Activated T-cell treated with anti-CD3 and anti-CD28 coated beads, Interleukin-2, amount 50 U/mL, for 1 hour (primary cell): ENCODE measurements at places on chromosomes 1 and 21.
A peak's percentile ranks its signal among the peaks of the same experiment; 100 is the strongest.

GRCh38 chr1:246569248-246570238 lies 3.3 kb downstream of the CNST start:
- DNase-seq, result peak; percentile 39

DNA sequence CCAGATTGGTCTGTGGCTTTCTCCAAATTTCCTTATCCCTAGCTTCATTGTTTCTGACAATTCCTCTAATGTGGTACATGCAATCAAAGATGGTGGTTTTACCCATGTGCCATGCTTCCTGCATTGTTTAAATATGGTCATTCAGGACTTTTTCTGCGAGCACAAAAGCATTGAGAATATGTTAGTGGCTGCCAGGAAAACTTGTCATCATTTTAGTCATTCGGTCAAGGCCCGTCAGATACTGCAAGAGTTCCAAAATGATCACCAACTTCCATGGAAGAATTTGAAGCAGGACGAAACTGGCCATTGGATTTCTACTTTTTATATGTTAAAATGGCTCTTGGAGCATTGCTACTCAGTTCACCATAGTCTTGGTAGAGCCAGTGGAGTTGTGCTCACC lies 3.7 kb downstream of the ZBED6 start:
- DNase-seq, result no peak

GRCh38 chr21:25638660-25639550 lies at the start of gene JAM2:
JAM2 (plus strand) TSS chr21:25639258; CDS start chr21:25639822, 564 bp downstream.
- DNase-seq, result peak; percentile 39

DNA sequence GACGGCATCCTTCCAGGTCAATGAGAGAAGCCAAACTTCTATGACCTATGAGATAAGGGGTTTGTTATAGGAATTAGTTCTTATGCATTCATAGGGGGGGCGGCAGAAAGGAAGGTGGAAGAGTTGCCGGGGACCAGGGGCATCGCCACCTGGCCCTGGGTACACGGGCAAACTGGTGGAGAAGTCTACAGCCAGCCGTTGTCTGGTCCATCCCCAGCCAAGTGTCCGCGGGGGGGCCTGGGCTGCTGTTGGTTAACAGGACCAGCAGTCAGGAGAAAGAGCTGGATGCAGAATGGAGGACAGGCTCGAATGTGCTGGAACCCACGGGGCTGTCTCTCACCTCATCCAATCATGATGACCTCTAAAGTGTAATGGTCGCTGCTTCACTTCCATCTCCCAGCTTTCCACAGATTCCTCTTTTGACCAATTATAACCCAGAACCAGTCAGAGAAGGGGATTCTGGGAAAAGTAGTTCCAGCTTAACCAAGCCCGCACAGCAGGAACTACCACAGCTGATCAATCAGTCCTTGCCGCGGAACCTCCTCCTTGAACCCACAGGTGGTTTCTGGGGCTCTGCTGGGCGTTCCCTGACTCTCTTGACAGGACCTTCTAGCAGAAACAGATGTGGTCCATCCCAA lies 17.8 kb downstream of the TMEM51 start:
- no peak for DNase-seq

DNA sequence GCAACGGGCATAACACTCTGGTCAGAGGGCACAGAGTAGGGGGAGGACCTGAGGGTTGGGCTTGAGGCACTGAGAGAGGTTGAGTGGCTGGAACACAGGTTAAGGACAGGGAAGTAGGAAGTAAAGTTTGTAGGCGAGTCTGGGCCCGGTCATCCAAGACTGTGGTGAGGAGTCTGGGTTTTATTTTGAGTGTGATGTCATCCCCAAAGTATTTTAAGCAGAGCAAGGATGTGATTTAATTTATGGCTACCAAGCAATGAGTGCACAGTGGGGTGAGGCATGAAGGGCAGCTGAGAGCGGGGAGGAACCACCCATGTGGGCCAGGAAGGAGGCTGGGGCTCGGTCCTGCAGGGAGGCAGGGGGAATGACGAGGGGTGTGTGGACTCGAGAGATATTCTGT lies 11.2 kb upstream of the VWA5B1 start:
- no peak for DNase-seq

- no peak for DNase-seq
Observed at GRCh38 chr1:201758499-201759050, 70.4 kb upstream of the IPO9 start.

DNA sequence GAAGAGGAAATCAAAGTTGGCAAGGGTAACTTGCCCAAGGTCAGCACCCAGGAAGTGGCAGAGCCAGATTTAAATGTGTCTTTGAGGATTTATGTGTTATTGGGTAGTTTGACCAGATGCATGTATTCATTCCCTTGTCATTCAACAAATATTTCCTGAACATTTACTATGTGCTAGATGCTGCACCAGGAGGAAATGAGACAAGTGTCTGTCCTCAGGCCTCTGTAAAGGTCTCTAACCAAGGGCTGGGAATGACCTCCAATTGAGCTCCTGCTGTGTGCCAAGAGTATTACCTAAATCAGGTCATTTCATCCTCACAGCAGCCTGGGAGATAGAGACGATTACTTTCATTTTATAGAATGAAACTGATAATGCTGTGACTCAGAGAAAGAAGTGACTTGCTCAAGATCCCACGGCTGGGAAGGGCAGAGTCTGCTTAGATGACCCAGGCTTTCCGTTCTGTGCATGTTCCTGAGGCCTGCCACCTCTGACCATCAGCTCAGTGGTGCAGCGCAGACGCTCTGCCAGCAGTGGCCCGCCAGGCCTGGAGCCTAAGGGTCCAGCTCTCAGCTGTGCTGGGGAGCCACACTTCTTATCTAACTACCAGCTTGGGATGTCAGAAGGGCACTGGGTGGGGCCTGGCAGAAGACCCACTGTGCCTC lies 3.5 kb upstream of the TTC22 start:
- DNase-seq, result no peak

DNA sequence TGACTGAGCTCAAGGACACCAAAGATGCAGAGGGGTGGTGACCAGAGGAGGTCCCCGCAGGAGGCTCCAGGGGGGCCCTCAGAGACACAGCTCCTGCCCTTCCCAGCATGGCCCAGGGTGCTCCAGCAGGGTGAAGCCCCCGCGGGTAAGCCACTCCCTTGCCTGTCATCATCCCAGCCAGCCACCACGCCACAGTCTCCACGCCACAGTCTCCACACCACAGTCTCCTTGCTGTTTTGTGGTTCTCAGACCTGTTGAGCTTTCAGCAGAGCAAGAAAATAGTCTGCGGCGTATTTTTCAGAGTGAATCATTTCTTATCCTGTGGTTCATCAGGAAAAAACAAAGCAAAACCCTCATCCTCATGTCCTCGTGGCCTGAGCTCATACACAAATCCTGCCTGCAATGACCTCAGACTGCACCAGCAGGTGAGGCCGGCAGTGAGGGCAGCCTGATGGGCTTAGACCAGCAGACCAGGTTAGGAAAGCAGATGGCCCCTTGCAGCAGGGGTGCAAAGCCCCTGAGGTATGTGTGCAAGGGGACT lies 25.7 kb upstream of the ABCG1 start:
- peak; percentile 71 for DNase-seq
